Fibroblast of skin of right biceps (primary cell): ENCODE measurements at places on chromosomes 1 and 21.

DNA sequence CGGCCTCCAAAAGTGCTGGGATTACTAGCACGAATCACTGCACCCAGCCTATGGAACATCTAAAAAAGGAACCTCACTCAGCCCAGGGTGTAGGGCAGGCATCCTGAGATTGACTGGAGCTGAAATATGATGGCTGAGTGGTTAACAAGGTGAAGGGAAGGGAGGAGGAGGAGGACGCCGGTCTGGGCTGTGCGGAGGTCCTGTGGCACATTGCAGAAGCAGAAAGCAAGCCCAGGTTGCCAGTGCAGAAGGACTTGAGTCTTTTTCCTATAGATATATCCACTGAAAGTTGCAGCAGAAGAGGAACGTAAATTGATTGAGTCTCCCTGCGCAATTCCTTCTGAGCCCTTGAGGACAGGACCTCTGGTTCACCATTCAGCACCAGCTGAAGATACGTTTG is 1.5 kb upstream of the KIF17 start:
- no peak for DNase-seq

GRCh38 chr1:5765483-5765882 is 226.7 kb downstream of the NPHP4 start:
- DNase-seq: no peak

GRCh38 chr1:156134716-156135435 is 18.5 kb upstream of the SEMA4A start:
- no peak for DNase-seq

GRCh38 chr1:115727706-115728249 is 40.7 kb downstream of the CASQ2 start:
- DNase-seq: peak; percentile 86

DNA sequence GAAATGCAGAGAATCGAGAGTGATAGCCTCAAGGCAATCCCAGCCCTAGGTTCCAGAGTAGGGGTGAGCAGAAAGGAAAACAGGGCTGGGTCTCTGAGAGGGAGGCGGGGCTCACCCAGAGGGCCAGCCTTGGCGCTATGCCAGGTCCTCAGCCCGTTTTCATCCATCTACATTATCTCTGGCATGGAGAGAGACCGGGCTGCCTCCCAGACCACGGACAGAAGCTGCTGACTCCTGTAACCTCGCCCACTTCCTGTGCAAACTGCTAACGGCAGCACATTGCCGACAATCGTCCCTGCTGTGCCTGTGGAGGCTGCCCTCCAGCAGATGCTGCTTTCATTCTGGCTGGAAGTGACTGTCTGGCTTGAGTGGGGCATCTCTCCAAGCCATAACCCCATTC is 569.1 kb downstream of the NPHP4 start:
- DNase-seq: no peak

DNA sequence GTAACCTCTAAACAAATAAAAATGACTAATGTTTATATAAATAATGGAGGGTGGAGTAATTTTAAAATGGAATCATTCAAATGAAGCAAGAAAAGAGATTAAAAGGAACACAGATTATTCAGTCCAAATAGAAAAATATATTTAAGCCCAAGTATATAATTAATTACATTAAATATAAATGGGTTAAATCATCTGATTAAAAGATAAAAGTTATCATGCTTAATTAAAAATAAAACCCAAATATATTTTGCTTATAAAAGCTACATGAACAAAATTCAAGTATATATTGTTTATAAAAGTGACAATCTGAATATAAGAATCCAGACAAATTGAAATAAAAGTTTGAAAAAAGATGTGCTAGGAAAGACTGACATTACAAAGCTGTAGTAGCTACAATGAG is 63.9 kb upstream of the ACTRT2 start:
- no peak for DNase-seq

- DNase-seq: no peak
Measured at GRCh38 chr1:66401244-66401643, 132.7 kb upstream of the SGIP1 start.

GRCh38 chr1:111332190-111332589 is 41.5 kb downstream of the CHIA start:
- DNase-seq: no peak

- DNase-seq: no peak
Measured at GRCh38 chr1:209768354-209768774, 12.5 kb downstream of the TRAF3IP3 start.

DNA sequence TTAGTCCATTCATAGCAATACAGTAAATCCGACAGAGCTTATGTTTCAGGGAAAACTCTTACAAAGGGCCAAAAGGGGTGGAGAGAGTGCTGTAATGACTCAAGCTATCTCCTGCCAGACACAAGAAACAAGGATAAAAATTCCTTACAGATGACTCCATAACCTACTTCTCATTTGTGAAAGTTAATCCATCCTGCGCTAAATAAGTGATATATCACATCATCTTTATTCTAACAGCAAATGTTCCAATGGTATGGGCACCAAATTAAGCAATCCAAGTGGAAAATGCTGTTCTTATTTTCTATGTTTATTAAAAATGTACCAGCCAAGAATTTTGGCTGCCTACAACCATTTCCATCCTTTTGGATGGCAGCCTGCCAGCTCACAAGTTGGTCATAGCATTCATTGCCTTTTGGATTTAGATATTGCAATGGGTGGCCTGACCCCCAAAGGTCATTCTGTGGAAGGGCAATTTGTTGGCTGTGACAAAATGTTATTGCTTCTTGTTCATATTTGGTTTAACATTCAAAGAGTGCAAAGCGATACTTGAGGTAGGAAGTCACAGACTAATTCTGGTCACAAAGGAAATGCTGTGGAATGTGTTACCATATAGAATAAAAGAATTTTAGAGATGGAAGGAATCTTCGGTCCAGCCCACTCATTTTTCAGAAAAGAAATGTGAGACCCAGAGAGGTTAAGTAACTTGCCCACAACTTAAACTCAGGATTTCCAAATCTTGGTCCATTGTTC is 2.8 kb upstream of the ENAH start:
- DNase-seq: peak; percentile 99

DNA sequence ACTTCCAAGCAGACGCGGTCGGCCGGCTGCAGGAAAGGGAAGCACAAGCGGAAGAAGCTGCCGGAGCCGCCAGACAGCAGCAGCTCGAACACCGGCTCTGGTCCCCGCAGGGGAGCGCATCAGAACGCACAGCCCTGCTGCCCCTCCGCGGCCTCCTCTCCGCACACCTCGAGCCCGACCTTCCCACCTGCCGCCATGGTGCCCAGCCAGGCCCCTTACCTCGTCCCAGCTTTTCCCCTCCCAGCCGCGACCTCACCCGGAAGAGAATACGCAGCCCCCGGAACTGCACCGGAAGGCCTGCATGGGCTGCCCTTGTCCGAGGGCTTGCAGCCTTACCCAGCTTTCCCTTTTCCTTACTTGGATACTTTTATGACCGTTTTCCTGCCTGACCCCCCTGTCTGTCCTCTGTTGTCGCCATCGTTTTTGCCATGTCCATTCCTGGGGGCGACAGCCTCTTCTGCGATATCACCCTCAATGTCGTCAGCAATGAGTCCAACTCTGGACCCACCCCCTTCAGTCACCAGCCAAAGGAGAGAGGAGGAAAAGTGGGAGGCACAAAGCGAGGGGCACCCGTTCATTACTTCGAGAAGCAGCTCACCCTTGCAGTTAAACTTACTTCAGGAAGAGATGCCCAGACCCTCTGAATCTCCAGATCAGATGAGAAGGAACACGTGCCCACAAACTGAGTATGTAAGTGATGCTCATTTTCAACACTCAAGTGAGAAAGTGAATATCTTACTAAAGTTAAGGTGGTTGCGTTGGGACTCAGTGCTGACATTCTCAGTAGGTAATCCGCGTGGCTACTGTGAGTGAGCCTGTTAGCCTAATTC is 25.5 kb downstream of the UTS2 start:
- no peak for DNase-seq

- no peak for DNase-seq
Measured at GRCh38 chr1:202659974-202660373, 50.3 kb downstream of the SYT2 start.

GRCh38 chr1:165119086-165119485 is 237.4 kb downstream of the LMX1A start:
- DNase-seq: no peak

DNA sequence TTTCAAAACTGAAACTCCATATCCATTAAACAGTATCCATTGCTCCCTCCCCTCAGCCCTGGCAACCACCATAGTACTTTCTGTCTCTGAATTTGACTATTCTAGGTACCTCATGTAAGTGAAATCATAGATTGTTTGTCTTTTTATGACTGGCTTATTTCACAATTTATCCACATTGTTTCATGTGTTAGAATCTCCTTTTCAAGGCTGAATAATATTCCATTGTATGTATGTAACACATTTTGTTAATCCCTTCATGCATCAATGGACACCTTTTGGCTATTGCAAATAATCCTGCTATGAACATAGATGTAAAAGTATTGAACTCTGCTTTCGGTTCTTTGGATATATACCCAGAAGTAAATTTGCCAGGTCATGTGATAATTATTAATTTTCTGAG is 37.5 kb downstream of the AGO3 start:
- no peak for DNase-seq

- DNase-seq: no peak
Measured at GRCh38 chr1:48039088-48040054, 42.2 kb upstream of the TRABD2B start.

DNA sequence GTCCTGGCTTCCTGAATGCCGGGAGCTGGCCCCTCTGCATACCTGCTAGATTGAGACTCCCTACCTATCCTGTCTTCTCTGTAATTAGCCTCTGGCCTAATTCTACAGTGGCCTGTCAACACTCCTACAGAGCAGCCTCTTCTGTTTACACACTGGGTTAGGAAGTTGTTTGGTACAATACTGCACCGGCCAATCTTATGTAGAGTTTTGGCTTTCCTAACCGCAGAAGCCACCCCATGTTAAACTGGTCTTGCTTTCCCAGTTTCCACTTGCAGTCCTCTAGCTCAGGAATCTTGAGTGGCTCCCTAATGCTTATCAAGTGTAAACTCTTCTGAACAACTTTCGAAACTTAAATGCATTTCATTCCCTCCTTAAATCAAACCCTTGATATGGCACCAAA is 42.8 kb downstream of the DPH5 start:
- DNase-seq: no peak

GRCh38 chr1:202671399-202671798 is 38.9 kb downstream of the SYT2 start:
- DNase-seq: no peak

- no peak for DNase-seq
Measured at GRCh38 chr1:9238550-9238949, 4.0 kb downstream of the H6PD start.

DNA sequence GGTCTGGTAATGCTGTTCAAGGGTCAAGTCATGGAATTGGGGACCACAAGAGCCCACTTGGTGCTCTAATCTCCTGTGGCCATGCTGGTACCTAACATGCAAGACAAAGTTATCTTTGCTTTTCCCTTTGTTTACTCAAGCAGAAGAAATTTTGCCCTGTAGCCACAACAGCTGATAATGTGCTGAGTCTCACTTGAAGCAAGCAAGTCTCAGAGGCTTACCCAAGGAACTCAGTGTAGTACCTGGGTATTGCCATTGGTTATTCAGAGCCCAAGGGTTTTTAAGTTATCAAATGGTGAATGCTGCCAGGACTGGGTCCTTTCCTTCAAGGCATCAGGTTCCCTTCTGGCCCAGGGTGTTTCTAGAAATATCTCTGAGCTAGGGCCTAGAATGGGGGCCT is 198.9 kb upstream of the RNPC3 start:
- no peak for DNase-seq

DNA sequence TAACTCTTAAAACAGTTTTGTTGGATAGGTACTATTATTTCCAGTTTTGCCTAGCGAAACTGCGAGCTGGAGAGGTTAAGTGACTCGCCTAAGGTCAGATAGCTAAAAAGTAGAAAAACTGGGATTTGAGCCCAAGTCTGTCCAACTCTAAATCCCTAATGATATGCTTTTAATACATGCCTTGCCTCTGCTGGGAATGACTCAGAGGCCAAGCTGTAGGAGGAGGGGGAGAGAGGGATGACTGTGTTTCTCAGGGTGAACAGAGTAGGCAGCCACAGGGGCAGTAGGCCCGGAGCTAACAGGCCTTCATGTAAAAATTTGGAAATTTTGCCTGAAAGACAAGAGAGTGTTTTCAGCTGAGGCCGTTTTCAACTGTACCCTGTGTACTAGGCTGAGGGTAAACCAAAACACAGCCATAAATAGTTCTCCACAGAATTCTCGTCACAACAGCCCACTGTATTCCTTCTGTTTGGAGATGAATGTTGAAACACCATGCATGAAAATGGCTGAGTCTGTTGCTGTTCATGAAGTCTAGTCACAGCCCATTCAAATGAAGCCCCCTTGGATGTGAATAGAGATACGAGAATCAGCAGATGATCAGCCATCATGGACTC is 107.5 kb upstream of the HOOK1 start:
- peak; percentile 97 for DNase-seq

DNA sequence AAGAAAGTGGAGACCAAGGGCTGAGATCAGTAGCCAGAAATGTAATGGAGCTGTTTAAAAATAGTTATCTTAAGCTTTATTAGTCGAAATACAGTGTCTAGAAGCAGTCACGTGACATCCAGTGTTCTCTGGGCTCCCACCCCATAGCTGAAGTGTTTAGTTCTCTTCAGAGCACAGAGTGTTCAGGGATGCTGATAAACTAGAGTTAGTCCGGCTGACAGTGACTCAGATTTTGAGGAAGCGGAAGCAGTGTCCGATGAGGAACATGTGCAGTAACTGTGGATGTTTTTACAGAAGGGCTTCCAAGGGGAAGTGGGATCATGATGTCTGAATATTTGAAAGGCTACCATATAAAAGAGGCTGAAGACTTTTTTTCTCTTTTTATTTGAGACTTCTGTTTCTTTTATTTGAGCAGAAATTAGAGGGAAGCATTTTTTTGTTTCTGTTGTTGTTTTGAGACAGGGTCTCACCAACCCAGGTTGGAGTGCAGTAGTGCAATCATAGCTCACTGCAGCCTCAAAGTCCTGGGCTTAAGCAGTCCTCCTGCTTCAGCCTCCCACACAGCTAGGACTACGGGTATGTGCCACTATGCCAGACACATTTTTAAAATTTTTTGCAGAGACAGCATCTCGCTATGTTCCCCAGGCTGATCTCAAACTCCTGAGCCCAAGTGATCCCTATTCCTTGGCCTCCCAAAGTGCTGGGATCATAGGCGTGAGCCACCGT is 124.2 kb downstream of the GALNT2 start:
- peak; percentile 46 for DNase-seq

- DNase-seq: no peak
Measured at GRCh38 chr1:223133306-223133823, 9.7 kb downstream of the TLR5 start.

DNA sequence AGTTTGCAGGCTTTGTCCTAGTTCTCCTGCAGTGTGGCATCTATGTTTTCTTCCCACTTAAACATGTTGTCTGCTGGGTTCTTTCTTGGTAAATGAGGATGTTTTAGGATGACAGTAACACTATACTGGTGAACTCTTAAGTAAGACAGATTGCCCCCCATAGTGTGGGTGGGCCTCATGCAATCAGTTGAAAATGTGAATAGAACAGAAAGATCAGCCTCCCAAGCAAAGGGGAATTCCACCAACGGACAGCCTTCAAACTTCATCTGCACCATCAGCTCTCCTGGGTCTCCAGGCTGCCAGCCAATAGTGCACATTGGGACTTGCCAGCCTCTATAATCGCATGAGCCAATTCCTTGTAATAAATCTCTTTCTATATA is 10.7 kb upstream of the TARBP1 start:
- DNase-seq: no peak

- DNase-seq: no peak
Measured at GRCh38 chr1:32869923-32870614, 643 bp downstream of the FNDC5 start.

GRCh38 chr1:20124456-20125057 is 5.2 kb upstream of the PLA2G2D start:
- DNase-seq: peak; percentile 80

- peak; percentile 44 for DNase-seq
Measured at GRCh38 chr21:26684889-26685288, 111.8 kb upstream of the CYYR1 start.
